ENCODE measurements at places on chromosomes 3 and 15.
A peak's percentile ranks its signal among the peaks of the same experiment; 100 is the strongest.

GRCh38 chr3:45807681-45808540 is 11.6 kb upstream of the SLC6A20 start:
- DNase-seq = no peak

DNA sequence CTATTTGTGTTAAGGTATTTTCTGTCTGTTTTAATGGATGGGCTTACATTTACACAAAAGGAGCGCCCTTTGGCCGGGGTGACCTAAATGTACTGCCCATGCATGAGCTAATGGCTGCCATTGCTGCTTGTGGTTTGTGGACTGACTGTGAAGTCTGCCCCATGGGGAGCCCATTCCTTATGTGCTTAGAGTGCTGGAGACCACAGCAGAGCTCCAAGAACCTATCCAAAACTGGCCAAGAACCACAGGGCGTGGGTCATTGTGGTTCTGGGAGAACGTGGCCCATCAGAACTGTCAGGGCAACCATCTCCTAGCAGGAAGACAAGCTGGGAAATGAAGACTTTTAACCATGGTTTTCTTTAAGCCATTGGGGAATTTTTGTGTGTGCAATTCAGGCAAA is 105.3 kb downstream of the CHDH start:
- DNase-seq = no peak

- DNase-seq = no peak
Observed at GRCh38 chr3:157160658-157161424, 894 bp upstream of the CCNL1 start.

DNA sequence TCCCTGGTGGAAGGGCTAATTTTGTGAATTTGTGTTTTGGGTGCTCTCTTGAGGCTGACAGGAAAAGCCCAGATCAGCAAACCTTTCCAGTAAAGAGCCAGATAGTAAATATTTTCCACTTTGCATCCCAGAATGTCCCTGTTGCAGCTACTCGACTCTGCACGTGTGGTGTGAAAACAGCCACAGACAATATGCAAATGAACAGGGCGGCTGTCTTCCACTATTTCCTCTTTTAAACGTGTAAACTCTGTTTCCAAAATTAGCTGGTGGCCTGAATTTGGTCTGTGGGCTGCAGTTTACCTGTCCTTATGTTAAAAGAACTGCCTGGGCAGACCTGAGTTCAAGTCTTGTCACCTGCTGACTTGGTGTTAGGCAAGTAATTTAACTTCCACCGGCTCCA is 202.7 kb downstream of the EDEM1 start:
- DNase-seq = no peak

DNA sequence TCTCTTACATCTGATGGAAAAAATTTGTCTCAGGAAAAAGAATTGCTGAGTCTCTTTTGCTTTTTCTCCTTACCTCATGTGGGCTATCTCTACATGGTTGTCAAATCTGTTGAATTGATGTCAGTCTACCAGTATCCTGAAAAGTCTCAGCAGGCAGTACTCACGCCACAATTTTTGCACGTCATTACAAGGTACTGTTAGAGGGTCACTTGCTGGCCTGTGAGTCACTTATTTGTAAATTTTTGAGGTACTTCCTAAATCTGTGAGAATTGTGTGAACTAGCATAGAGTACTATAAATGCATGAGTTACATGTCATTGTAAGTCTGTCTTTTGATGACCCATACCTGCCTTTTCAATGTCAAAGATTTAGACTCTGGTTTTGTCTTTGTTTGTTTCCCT is 15.9 kb downstream of the HPS3 start:
- no peak for DNase-seq

GRCh38 chr3:160368804-160369203 is 30.2 kb downstream of the IFT80 start:
- no peak for DNase-seq

DNA sequence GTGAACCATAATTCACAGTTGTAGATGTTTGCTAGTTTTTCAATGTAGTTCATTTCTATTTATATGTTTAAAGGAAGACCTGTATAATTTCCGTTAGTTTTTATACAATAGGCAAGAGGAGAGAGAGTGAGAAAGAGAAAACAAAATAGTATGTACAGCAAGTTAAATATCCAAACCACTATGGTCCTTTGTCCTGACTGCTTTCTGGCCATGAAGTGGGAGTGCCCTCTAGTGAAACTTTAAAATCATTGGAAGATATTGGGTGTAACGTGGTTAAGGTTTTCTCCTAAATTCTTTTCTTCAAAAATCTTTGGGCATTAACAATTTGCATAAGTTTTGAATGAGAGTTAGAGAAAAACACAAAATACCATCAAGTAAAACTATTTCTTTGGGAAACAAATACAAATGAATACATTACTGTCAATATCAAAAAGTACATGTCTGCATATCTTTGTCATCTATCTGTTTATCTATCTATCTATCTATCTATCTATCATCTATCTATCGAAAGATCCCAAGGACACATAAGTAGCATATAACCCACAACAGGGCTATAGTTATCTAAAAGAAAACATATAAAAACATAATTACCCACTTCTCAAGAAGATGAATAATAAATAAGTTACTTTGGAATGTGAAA is 534.6 kb upstream of the ATP11B start:
- DNase-seq = no peak

- no peak for DNase-seq
Observed at GRCh38 chr3:127454051-127454450, 136.5 kb downstream of the TPRA1 start.

DNA sequence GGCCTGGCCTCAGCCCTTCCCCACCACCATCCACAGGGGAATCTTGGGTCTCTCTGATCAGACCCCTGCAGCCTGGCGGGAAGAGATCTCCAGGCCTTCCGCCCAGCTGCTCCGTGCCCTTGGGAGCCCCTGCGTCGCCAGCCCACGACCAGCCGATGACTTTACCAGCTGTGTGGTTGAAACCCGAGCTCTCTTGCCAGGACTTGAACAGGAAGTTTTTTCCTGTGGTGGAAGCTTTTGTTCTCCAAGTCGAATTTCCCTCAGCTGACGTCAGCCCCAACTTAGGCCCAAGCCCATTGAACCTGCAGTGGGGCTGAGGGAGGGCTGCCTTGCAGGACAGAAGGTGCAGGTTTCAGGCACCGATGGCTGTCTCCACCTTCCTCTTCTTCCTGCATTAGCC is 51.7 kb upstream of the SMAD3 start:
- no peak for DNase-seq

- no peak for DNase-seq
Observed at GRCh38 chr3:145801696-145802095, 359.3 kb downstream of the PLOD2 start.

DNA sequence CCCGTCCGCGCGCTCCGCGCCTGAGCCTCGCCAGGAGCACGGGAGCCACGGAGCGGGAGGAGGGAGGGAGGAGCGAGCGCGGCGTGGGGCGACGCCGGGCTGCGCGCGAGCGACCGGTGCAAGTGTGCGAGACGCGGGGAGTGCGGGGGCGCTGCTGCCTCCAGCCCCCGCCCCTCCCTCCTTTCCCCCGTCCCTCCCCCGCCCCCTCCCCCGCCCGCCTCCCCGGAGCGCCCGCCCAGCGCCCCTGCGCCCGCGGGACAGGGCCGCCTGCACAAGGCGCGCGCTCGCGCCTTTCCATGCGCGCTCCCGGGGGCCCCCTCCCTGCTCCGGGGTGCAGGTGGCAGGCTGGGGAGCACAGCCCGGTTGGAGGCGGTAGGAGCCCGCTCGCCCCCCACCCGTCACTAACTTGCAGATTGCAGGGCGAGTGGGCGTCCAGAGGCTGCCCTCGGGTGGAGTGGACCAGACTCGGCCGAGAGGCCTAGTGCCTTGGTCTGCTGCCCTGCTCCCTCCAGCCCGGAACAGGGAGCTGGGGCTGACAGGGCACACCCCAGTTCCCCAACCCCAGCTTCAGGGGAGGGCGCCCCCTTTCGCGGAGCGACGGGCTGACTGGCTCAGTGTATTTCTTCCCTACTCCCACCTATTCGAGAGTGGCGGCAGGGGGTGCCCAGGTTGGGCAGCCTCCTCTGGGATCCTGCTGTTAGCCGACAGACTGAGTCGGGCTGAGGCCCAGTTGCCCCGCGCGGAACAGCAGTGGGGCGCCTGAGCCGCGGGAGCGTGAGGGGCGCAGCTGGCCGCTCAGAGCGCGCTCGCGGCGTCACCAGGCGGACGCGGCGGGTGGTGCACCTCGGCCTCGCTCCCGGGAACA is at the start of gene WNT7A:
TSS of gene WNT7A (minus strand) at position 126 of the 865 bp plus-strand sequence. CDS start 255 bp downstream, outside the sequence.
- peak; percentile 82 for DNase-seq

- DNase-seq = no peak
Observed at GRCh38 chr3:107271787-107272387, 105.4 kb upstream of the CCDC54 start.

DNA sequence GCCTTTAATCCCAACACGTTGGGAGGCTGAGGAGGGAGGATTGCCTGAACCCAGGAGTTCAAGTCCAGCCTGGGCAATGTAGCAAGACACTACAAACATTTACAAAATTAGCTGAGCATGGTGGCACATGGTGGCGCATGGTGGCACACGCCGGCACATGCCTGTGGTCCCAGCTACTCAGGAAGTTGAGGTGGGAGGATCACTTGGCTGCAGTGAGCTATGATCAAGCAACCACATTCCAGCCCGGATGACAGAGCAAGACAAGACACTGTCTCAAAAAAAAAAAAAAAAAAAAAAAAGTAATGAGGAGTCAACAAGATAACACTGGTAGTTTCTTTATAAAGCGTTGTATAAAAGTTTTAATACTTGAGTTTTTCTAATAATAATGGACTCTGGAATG is 10.1 kb downstream of the FEZF2 start:
- DNase-seq = no peak

DNA sequence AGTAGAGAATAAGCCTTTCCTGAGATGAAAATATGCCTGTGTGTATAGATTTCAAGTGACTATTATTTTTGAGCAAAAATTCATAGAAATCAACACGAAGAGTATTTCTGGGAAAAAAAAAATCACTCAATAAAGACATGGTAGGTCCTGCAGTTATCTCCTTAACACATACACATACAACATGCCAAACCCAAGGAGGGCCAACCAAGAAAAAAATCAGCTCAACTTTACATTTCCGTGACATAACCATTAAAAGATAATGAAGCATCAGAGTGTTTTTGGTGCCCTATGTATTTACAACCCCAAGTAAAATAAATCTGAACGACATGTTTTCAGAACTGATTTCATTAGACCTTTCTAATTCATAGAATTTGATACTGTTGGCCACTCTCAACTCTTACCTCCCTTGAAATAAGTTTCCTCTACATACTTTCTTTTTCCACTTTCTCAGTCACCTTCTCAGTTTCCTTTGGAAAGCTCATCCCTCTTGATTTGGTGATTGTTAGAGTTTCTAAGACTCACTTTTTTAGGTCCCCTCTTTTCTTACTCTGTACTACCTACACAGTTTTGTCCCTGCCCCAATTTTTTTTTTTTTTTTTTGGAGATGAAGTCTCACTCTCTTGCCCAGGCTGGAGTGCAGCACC is 162.3 kb downstream of the TBL1XR1 start:
- DNase-seq = no peak

DNA sequence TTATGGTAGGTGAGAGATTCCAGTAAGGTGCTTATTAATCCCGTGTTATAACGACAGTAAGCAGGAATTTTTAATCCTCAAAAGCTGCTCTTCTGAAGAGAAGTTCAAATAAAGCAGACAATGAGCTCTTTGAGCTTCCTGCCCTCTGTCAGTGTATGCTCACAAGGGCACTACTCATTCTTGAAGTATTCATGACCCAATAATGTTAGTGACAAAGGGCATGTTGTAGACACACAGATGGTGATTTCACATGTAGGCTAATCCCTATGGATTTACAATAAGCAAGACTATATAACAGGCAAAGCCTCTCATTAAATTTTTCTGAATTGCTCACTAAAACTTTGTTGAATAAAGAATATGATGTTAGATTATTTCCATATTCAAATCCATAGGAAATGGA is 578.6 kb downstream of the RSL24D1 start:
- no peak for DNase-seq

- DNase-seq = no peak
Observed at GRCh38 chr3:69063636-69064035, 11.5 kb upstream of the TMF1 start.

- no peak for DNase-seq
Observed at GRCh38 chr15:68031404-68031803, 22.7 kb upstream of the PIAS1 start.

DNA sequence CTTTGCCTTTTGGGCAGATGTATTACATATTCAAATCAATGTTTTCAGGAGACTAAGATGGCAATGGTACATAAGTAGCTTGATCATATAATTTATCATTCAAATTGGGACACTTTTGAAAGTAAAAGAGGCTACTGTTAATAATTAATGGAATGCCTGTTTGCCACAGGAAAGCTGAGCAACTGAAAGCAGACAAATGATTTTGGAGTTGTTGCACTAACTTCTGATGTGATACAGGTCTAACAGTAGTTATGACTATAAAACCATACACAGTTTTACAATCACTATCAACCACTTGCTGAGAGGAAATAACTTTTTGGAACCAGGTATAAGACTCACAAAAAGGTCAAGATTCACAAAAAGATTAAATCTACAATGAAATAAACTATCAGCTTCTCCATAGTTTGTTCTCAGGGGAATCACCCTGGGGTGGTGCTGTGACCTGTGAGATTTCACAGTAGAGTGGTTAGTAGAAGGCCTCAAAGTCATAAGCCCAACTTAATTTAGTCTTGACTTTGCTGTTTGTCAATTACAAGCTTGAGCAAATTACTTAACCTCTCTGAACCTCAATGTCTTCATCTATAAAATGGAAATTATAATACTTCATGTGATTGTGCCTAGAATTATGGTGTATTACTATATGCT is 42.7 kb downstream of the HHLA2 start:
- DNase-seq = no peak

- peak; percentile 29 for DNase-seq
Observed at GRCh38 chr15:91302588-91303439, 202.8 kb downstream of the SV2B start.

DNA sequence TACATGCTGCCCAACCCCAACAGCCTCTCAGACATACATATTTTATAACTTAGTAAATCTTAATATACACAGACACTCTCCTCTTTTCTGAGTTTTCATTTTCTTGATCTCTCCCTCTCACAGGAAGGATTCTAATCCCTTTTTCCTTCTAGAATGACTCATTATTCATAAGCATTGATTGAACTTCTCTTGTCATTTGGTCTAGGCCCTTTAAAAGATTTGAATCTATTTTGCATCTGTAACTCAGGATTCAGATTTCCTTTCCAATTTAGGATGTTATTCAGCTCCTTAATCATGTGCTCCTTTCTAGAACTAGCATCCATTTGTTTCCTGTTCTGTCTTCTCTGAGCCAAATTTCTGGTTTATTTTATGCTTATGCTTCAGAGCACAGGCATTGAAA is 624.5 kb upstream of the SGO1 start:
- no peak for DNase-seq

GRCh38 chr3:63022114-63022513 is 146.9 kb upstream of the CADPS start:
- no peak for DNase-seq

DNA sequence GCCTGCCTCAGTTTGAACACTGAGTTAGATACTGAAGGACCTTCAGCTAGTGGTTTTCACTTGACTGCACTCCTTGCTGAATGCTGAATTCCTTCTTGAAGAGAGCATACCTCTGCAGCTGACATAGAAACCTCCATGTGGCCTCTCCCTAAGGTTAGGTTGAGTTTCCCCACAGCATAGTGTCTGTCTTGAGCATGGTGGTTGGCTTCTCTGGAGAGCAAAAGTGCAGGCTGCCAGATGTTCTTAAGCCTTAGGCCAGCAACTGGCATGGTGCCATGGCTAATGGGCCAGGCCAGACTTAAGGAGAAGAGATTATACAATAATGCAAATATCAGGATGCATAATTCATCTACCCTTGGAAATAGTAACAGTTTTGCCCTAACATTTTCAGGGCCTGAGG is 545.6 kb upstream of the ZNF385D start:
- DNase-seq = no peak
